Activated gamma-delta T cell treated with Interleukin-2 at 50 U/mL for 16 hours (primary cell): ENCODE measurements at places on chromosomes 6 and 20.

DNA sequence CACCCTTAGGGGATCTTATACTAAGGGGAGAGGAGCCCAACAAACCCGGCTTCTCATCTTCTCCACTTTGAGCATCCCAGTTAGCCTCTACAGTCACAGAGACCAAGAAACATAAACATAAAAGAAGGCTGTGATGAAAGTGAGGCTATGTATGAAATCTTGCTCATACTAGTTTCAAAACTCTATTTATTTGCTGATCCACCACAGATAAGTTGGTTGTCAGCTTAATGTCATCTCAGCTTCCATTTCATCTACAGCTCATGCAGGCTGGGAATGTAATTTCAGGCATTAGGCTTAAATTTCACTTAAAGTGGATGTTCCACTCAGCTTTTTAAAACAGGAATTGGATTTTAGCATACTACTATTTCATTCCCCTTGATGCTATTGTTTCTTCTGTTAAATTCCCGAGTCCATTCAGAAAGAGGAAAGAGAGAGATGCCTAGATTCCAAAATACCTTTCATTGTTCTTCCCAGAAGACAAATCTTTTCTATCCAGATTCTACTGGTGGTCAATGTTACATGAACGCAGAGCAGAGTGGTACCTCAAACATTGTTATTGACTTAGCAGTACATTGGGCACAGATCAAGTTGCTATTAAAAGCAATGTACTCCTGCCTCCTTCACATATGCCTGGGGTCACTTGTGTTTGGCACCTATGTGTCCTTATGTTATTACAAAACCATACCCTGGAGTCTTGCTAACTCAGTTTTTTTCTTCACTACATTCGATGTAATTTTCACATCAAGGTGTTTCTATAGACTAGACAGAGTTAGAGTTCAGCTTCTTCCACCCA lies 149.0 kb downstream of the HACE1 start:
- DNase-seq: no peak

DNA sequence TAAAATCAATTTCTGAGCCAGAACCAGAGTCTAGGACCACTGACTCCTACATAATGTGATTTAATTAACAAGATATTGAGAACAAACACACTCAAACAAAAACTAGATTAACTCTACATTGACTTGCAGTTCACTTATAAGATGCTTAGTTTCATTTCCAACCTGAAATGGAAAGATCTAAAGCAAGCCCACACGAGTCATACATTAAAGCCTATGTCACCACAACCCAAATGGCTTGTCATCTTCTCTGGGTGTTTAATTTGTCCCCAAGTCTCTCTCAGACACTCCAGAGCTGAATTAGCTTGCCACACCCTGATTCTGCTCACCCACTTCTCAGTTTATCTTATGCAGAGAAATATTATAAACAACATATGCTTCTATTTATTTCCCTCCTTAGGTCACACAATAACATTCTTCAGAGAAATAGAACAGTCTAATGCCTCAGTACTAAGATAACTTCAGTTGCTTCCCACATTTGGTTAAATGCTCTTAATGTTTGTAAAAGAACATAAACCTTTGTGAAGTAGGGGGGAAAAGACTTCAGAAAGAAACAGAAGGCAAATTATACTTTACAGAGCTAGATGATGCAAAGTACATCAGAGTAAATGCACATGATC lies 8.8 kb upstream of the FBXO30 start:
- no peak for DNase-seq

GRCh38 chr20:61437280-61438206 lies 185.5 kb downstream of the CDH4 start:
- DNase-seq: no peak

GRCh38 chr6:52306972-52307870 lies 22.7 kb upstream of the MCM3 start:
- DNase-seq: no peak

- no peak for DNase-seq
Observed at GRCh38 chr20:36541768-36542488, 609 bp downstream of the MYL9 start.

- DNase-seq: peak; percentile 41
Observed at GRCh38 chr20:46752728-46753127, 43.3 kb downstream of the SLC2A10 start.

DNA sequence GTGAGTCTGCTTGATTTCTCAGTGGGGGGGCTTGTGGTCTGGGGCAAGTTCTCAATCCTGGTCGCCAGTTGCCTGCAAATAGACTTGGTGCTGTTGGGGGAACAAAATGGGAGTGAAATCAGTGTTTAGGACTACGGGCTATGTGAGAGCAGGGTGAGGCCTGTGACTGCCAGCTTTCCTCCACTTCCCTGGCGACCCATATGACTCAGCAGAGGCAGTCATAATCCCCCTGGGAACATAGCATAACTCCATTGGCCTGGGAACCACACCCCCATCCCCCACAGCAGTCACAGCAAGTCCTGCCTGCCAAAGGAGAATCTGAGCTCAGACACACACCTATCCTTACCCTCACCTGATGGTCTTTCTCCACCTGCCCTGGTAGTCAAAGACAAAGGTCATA lies 387.9 kb downstream of the LMBRD1 start:
- DNase-seq: no peak

DNA sequence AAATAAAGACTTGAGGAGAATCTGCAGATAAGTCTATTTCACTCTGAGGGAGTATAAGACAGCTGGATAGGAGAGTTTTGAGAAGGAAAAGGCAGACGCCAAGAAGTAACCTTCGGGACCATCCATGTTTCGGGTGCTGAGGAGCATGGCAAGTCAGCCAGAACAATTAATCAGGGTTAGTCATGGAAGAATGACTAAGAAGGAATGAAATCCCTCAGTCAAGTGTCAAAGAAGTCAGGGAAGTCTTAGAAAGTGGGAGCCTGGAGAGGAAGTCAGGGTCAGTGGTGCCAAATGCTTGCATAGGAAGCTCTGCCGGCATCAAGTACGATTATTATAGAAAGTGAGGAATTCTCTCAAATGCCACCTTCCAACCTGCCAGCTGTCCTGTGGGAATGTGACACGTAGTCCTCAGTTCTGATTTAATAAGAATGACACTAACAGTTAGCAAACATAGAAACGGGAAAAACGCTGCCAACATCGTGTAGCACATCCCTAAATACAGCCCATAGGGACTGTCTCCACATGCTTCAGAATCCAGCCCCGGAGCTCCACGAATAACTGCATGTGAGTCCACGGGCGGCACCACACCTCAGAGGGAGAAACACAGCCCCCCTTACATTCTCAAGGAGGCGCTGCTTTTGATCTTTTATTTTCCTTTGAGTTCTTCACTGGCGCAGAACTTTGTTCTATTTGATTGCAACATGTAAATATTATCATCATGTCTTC lies 602.7 kb downstream of the PRKN start:
- DNase-seq: no peak

DNA sequence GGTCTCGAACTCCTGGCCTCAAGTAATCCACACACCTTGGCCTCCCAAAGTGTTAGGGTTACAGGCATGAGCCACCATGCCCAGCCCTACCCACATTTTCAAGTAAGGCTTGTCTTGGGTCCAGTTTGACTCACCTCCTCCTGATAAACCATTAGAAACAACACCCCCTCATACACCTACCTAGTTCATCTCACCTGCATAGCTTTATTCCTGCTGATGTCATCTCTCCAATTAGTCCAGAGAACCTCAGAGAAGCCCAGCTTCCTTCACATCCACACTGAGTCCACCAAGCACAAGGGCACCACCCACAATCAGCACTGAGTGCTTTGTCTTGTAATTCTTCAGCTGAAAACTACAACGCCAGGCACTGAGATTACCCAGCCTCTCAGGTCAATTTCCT lies 35.3 kb downstream of the KIF16B start:
- no peak for DNase-seq
